ENCODE measurements at places on chromosomes 13 and 19.

DNA sequence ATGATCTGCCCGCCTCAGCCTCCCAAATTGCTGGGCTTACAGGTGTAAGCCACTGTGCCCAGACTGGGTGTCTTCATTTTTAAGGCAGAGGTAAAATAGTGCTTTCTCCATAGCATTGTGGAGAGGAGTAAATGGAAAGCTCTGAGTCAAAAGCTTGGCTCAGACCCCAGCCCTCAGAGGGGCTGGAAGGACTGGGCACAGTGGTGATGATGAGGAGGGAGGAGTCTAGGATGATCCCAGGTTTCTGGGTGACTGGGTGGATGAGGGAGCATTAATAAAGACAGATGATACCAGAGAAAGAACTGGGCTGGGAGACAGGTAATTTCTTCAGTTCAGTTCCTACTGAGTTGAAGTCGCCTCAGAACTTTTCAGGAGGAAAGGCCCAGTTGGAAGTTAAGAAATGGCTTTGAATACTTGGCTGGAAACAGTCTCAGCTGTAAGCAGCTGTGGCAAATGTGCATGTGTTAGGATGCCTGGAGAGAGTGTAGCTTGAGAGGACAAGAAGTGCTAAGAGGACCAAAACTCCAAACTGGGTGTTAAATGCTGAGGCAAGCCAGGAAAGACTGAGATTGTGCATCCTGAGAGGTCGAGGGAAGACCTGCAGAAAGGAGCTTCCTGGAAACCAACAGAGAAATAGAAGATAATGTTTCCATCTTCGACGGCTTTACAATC is 37.1 kb upstream of the MEDAG start:
- no peak for DNase-seq

DNA sequence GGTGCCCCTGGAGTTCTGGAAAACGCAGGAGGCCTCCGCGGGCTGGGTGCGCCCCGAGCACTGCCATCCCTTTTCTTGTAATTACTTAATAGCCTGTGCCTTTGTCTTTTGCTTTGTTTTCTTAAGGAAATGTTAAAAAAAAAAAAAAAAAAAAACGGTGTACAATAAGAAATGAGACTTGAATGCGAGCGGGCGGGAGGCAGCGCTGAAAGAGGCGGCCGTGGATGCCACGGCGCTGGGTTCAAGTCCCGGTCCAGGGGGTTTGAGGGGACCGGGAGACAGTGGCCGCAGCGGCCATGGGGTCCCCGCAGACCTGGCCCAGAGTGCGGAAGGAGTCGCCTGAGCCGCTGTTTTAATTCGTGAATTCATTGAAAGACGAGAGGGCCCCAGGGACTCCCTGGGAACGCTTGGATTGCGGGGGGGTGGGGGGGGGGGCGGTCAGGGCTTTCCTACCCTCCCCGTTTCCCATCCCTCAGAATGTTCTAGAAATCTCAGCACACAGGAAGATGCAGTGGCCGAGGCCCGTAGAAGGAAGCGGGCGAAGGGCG is 349.2 kb upstream of the ARGLU1 start:
- DNase-seq = no peak

- DNase-seq = no peak
Measured at GRCh38 chr19:33167438-33167837, 26.7 kb upstream of the LRP3 start.

DNA sequence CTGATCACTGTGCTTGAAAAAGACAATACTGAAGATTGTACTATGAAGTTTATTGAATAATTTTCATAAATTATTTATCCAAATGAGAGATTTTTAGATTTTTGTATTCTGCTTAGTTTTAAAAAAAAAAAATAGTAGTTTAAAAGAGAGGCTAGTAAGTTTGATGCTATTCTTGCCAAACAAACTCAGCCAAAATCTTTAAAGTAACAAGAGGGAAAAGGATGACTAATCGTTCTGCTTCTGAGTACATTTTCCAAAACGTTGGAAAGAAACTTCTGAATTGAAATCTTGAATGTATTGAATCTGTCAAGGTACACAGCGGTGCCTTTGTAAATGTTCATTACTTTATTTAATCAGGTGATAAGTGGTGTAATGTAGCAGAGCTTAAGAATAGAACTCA is 34.4 kb downstream of the NUP58 start:
- no peak for DNase-seq

DNA sequence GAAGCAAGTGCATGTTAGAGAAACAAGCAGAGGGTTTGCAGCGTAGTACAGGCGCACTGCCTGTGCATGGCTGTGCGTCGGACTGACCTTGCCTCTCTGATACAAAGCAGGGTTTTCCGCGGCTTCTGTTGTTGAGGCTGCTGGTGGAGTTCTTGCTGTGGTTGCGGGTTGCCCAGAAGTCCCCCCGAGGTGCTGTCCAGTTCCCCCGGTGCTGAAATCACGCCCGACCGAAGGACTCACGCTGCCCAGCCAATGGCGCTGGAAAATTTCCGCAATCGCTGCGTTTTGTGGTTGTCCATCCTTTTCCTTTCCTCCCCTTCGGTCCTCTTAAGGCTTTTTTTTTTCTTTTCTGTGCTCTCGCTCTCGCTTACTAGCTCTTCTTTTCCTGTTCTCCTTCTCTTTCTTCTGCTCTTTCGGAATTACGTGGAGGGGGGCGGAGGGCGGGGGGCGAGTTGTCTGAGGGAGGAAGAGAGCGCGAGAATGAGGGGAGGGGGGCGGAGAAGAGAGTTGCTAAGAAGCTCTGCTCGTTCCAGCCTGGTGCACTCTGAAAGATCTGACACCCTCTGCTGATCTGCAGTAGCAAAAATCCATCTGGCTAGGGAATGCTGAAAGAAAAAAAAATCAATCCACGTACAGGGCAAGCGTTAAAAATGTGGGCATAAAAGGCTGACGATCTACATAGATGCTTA is at the start of gene SLITRK1:
Gene SLITRK1, minus strand, starts transcription at position 558 of the 689 bp plus-strand sequence. CDS start 967 bp downstream, outside the sequence.
- DNase-seq = no peak

DNA sequence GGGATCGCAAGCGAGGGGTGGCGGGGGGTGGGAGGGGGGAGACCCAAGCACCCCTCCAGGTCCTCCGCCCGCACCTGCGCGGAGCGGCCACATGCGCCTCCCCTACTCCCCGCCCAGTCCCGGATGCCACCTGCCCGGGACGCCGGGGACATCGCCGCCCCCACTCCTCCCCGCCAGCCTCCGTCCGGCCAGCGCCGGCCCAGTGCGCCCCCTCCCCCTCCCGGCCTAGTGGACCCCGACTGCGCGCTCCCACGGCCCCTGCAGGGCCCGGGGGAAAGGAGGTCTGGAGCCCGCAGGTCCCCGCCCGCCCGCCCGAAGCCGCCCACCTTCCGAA is 263 bp downstream of the RHPN2 start:
- DNase-seq = no peak

Measured in non-pigmented ciliary epithelial cell (primary cell).